ENCODE measurements at places on chromosomes 5 and 9. TPM values are rescaled to one million over a fixed set of nuclear protein-coding genes. Genes with fewer than 3 reads are reported as not detected.

- DNase-seq = no peak
These were observed 218.8 kb upstream of the ADRA1B start for GRCh38 chr5:159697530-159697929.

- DNase-seq = no peak
These were observed 744.5 kb upstream of the C9orf72 start for GRCh38 chr9:28317745-28318144.

DNA sequence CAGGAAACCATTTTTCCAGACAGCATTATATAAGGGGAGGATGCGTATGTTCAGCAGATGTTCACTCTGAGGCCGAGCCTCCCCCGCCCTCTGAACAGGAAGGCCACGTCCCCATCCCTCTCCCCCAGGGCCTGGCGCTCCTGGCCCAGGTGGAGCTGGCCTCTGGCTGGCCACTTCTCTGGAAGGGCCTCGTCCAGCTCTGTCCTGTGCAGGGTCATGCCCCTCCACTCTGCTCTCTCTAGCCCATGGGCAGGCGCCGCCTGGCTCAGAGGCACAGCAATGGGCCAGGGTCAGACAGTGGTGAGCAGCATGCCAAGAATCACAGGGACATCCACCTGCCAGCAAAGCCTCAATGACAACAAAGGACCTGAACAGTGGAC is 34.2 kb downstream of the ADAMTS2 start:
- peak; percentile 86 for DNase-seq

- no peak for DNase-seq
These were observed 34.0 kb upstream of the CKS2 start for GRCh38 chr9:89277043-89277442.

The LCN1 gene
- 2.3 TPM for total RNA-seq

DNA sequence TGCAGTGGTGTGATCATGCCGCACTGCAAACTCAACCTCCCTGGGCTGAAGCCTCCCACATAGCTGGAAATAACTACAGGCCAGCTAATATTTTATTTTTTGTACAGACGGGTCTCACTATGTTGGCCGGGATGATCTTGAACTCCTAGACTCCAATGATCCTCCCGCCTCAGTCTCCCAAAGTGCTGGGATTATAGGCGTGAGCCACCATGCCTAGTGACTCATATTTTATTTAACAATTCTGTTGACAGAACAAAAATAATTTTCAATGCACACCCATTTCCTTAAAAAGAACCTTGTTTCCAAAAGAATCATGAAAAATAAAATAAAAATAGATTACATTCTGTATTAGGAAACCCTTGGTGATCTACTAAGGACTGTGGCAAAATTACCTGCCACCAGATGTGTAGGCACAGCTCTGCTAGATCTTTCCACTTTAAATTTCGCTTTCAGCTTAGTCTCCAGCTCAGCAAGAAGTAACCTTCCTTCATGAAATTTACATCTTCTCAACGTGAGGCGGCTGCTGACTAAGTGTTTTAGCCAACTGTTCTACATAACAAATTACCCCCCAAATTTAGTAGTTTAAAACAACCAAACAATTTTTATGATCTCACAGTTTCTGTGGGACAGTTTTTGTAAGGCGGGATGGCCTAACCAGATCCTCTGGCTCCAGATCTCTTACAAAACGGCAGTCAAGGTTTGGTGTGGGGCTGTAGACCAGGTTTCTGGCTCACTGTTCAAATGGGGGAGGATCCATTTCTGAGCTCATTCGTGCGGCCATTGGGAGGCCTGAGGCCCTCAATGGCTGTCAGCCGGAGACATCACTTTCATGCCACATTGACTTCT is 32.6 kb upstream of the GOLPH3 start:
- no peak for DNase-seq

DNA sequence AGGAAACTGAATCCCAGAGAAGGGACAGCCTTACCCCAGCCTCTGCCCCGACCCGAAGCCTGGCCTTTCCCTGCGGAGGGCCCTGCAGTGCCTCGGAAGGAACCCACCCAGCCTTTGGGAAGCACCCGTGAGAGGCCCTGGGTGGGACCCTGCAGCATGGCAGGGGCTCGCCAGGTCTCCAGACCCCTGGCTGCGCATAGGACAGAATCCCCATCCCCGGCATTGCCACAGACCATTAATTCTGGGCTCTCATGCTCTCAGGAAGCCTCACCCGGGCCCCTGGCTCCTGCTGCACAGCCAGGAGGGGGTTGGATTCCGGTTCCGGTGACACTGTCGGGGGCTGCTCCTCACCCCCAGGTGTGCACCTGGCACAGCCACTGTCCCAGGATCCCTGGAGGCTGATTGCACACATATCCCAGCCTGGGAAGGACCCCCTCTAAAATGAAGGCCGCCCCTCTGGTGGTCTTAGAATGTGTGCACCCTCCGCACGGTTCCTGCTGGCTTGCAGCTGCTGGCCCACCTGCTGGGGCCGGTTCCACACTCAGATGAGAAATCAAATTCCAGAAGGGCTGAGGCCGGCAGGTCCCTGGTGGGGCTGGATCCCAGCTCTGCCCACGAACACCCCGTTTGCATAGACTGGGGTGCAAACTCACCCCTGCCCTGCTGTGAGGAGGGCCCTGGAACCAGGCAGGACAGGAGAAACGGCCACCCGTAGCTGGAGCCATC is 4.7 kb downstream of the EGFL7 start:
- no peak for DNase-seq

DNA sequence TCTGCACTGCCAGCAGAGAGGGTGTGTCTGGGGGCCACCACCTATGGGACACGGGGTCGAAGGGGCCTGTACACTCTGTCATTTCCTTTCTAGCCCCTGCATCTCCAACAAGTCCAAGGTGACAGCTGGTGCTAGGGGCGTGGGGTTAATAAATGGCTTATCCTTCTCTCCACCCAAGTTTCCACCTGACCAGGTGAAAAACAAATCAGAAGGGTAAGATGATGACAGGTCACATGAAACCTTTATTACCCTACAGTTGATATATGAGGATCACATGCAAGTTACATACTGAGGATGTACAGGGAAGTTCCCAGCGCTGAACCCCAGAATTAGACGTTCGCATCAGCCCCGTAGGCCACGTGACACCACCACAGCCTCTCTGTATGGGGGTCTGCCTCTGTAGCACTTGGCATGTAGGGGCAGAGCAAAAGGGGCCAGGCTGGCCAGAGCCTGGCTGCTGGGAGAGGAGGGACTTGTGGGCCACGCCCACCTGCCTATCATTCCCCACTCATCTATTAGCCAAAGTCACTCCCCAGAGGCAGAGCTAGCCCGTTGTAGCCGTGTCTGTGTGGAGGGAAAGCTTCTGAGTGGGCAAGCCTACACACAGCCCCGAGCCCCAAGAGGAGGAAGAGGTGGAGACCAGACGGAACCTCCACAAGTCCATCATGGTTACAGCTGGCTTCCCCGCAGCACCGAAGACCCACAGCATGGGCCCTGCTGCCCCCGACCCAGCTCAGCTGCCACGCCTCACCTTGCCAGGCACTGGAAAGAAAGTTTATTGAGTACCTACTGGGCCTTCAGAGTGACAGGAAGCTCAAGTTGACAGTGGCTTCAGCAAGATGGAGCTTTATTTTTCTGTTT is 2.2 kb downstream of the TMEM141 start:
- DNase-seq = no peak

The STK32A gene
- 0.51 TPM for total RNA-seq

- DNase-seq = no peak
These were observed 26.2 kb upstream of the NADK2 start for GRCh38 chr5:36267905-36268304.

The BTNL9 gene
- 407 TPM for total RNA-seq

DNA sequence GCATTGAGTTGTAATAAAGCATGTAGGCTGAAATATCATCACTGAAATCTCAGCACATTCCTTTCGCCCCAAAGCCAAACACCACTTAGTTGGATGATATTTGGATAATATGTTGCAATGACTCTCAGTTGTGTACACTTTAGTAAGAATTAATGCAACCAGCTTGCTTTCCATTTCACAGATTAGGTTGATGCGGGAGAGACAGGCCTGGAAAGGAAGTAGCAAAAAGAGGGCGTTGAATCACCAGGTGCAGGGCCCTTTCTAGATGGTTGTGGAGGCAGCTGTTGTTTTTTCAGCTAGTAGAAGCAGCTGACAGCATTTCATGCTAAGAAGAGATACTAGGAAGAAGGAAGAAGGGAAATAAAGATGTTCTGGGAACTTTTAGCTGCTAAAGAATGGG is 30.9 kb downstream of the DMRT3 start:
- no peak for DNase-seq

The PTGDS gene
- total RNA-seq = 249 TPM

DNA sequence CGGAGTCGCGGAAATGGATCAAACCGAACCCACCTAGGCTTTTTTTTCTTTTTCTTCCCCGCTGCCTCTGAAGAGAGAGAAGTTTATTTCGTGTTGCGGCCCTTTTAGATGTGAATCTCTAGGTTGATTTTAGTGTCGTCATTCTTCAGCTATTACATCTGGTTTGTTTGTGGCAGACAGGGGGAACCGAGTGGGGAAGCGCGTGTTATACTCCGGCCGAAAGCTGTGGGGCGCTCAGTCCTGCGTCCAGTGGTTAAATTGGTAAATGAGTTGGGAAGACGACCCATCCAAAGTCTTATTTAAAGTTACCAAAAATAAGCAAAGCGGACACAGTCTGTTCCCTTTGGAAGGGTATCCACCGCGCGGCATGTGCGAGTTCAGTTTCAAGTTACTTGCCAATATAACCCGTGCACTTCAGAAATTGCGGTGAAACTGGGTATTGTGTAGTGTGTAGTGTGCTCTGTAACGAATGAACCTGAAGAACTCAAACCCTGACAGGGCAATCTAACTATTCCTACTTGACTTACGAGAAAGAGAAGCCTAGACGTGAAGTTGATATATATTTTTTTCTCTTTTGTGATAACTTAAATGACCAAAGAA is 1.3 kb downstream of the MAN2A1 start:
- no peak for DNase-seq

DNA sequence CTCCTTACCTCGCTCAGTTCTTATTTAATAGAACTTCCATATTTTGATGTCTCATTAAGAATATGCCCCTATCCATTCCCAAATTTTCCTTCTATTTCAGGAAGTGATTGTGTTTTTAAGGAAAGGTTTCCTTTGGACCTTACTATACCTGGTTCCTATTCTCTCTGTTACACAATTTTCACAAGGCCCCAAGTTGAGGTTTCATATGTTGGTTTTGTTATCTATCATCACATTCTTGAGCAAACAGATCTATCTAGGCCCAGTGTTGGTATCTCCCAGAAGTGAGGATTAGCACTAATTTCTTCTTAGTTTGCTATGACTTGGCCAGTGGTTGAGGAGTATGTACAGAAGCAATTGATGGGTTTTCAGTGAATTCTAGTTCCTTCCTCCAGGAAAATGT is 41.5 kb downstream of the ALG2 start:
- DNase-seq = no peak

GRCh38 chr9:70091572-70091971 is 47.9 kb downstream of the MAMDC2 start:
- no peak for DNase-seq

The IFNK gene
- not detected for total RNA-seq

DNA sequence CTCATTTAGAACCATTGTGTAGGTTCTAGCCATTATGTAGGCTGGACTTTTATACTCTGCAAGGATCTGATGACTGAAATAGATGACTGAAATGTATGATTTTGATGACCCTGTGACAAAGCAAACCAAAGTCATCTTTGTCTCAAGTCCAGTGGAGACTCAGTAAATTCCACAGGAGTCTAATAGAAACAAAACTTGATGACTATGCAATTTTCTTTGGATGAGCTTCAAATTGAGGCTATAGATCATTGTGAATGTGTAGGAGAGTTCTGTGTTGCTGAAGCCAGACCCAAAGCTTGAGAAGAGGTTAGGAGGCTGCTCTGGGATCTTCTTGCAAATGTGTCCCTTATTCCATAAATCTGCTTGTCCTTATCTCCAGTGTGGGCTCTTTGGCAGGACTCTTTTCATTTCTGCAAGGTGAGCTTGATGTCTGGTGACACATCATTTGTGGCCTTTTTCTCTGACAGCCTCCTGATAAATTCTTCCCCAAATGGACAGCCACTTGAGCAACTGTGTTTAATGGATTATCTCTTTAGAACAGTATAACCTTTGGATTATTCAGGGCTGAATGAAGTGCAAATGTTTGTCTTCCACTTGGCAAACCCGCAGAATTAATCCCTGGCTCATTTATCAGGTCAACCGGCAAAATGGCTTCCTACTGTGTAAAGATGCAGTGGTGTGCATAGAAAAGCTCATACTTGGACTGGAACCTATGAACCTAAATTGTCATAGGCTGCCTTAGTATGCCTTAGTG is 235.1 kb upstream of the ANKH start:
- no peak for DNase-seq

GRCh38 chr5:160605266-160605665 is 183.6 kb downstream of the PTTG1 start:
- DNase-seq = no peak

DNA sequence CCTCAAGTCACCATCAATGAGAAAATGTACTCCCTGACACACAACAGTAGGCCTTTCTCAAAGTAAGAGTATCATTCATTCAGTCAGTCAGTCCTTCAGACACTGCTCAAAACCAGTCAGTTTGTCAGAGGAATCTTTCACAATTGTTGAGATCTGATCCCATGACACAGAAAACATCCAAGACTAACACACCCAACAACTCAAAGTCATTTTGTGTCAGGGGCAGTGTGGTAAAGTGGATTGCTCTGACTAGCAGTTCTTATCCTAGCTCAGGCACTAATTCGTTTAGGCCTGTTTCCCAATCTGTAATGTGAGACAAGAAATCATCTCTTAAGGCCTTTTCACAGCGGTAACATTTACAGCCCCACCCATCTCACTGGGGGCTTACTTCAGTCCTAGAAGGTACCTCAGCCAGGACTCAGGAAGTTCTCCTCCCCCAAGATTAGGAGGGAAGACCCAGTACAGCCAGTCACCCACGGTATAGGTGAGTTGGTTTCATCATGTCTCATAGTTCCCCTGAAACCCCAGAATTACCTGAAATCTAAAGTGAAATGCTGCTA is 31.9 kb downstream of the SH3TC2 start:
- DNase-seq = no peak

DNA sequence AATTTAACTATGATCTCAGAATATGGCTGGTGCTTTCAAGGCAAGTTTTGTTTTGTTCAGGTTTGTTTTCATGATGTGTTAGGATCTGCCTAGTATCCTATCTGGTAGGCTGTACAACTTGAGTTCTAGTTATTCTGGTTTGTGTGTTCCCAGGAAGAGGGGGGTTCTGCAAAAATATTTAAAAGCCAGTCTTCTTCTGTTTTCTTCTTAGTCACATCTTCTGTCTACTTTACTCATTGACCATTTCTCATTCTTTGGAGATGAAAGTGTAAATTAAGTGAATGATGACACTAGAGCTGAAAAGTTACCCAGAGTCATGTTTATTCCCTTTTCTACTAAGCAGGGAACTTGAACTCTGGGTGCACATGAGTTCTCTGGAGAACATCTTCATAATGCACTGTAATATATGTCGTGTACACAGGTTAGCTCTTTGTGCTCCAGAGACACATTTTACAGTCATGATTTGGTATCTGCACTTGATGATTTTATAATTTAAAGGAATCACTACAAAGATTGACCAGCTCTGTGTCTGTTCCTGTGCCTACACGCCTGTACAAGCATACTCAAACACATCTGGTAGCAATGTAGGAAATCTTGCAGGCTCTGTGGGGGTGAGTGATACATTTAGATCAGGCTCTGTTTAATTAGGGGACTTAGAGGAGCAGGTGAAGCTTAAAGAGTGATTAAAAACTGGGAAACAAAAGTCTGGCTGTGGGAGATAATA is 5.0 kb downstream of the SMAD5 start:
- no peak for DNase-seq

The PCDHGA12 gene
- 4.6 TPM for total RNA-seq

The NMUR2 gene
- not detected for total RNA-seq

The IQGAP2 gene
- 28.5 TPM for total RNA-seq

The ANKRD18B gene
- not detected for total RNA-seq

The EPB41L4B gene
- 48.6 TPM for total RNA-seq

- no peak for DNase-seq
These were observed 45.8 kb downstream of the KLF4 start for GRCh38 chr9:107443786-107444185.

Measured in mesenteric fat pad (tissue), 1 donor.